ENCODE measurements at places on chromosomes 6 and 20.

DNA sequence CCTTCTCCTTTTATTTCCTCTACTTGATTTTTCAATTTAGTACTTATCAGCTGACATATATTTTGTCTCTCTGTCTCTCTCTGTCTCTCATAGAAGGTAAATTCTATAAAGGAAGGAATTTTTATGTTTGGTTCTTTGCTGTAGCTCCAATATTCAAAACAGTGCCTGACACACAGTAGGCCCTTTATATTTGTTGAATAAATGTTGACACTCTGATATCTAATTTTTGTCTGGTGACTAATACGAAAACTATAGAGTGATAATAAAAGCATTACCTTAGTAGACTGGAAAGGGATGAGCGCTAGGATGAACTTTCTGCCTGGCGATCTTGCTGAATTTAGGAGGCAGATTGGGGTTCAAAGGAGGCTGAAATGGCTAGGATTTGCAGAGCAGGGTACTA is 42.8 kb downstream of the PTPN1 start:
- DNase-seq: no peak

GRCh38 chr20:59616306-59616705 is 12.0 kb downstream of the PHACTR3 start:
- DNase-seq: no peak

DNA sequence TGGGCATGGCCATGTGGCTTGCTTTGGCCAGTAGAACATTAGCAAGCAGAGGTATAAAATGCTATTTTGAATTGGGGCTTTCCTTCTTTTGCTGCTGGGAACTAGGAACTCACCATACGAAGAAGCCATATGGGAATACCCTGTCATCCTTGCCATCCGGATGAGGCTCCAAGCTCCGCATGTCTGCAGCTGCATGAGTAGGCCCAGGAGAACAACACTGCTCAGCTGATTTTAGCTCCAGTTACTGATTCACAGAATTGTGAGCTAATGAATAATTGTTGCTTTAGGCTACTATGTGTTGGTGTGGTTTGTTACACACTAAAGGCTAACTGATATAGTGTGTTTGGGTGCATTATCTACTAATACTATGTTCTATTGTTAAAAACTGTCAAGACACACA is 2.7 kb upstream of the PLCB4 start:
- DNase-seq: no peak

GRCh38 chr20:61571221-61571620 is 319.2 kb downstream of the CDH4 start:
- DNase-seq: no peak

GRCh38 chr6:157909282-157909664 is 72.4 kb upstream of the SYNJ2 start:
- no peak for DNase-seq

GRCh38 chr20:61646453-61646852 is 394.4 kb downstream of the CDH4 start:
- DNase-seq: no peak

- peak; percentile 85 for DNase-seq
Measured at GRCh38 chr20:21505161-21505809, 8.6 kb downstream of the NKX2-2 start.

DNA sequence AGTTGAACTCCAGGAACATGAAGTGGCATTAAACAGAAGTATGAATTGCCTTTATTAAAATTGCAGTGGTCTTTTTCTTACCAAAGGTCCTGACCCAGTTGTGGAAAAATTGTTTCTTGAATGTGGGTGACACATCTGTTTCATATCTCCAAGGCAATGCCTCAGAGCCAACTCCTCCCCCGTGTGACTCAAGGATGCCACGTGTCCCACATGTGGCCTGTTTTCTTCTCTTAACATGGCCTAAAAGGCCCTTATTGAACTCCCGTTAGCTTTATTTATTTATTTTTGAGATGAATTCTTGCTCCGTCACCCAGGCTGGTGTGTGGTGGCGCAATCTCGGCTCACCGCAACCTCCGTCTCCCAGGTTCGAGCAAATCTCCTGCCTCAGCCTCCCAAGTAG is 128.4 kb upstream of the ESR1 start:
- DNase-seq: no peak

DNA sequence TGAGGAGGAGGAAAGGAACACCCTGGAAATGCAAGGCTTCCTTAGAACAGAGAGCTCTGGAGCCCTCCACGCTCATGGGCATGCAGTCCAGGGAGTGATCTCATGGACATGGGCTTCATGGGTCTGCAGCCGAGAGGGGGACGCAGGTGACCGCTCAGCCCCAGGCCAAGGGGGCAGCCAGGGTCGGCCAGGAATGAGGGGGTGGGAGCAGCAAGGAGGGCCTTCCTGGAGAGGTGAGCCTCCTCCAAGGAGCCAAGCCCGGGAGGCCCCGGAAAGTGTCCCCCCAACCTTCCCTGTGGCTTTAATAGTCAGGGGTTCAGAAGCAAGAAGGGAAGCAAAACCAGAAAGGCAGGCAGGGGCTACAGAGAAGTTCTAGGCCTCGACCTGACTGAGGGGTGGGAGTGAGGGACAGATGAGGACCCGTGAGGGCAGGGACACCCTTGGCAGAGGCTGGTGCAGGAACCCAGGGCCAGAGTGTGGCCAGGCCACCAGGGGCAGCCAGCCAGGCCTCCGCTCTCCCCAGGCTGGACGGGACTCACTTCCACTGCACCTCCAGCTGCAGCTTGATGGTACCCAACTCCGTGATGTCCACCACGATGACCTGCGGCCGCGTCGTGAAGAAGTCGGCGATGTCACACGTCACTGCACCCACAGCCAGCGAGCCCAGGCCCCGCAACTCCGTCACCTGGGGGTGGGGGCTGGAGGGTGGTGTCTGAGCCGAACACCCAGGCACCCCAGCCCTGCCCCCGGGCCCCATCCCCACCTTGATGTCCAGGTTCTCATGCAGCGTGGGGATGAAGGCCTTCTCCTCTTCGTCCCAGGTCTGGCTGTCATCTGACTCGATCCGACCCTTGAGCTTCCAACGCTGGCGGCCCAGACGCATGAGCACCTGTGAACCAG is 83.2 kb downstream of the RIPOR3 start:
- DNase-seq: no peak

GRCh38 chr20:25058051-25058846 is at the start of gene ACSS1:
Gene ACSS1, minus strand, starts transcription at chr20:25058139. Its CDS starts 37 bp downstream, at chr20:25058102.
- peak; percentile 76 for DNase-seq

DNA sequence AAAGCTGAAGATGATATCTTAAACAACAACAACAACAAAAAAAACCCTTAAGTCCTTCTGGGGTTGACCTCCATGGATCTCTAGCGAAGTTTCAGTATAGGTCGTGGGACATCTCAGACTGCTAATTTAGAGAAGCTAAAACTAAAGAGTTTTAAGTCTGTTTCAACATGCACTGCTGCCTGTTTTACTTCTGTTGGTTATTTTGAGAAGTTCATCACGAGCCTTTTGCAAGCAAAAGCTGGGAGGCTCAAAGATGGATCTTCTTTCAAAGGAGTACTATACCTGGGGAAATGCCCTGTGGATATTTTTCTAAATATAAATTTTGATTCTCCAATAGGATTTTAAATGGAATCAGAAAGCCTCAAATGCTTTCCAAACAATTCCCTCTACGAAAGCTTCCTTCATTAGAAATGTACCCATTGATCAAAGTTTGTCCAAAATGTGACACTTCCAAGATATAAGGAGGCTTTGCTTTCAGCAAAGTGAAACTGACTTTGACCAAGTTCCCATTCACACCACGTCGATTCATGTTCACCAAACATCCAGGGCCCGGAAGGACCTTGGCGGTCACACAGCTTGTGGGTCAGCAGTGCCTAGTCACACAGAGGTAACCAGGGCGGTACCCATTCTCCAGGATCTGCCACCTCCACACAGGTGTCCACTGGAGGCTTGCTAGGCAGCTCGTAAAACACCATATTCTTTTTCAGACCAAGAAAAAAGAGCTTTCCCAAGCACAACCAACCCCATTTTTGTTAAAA is 94.7 kb upstream of the QKI start:
- no peak for DNase-seq

DNA sequence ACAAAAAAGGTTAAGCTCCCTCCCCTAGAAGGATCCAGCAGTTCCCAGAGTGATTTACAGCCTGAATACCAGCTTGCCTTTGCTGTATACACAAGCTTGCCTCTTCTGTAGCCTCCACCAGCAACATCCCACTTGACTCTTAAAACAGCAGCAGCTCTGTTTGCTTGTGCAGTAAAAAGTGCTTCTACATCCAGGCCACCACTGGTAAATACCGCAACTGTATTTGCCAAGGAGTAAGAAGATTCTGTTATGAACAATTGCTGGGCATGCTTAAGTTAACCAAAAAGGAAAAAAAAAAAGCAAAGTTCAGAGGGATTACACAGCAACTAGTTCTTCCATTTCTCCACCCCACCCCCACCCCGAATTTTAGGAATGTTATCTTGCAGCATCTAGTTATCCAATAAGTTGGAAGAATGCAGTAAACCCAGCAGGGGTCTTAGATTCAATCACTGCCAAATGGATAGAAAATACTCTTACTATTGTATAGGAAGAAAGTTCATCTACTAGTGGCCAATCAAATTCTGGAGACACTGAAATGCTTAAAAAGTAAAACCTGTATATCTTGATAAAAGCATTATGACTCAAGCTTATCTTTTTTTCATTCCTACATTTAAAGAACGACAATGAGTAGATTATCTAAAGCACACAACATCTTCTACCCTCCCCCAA is 4.8 kb downstream of the SALL4 start:
- DNase-seq: no peak

DNA sequence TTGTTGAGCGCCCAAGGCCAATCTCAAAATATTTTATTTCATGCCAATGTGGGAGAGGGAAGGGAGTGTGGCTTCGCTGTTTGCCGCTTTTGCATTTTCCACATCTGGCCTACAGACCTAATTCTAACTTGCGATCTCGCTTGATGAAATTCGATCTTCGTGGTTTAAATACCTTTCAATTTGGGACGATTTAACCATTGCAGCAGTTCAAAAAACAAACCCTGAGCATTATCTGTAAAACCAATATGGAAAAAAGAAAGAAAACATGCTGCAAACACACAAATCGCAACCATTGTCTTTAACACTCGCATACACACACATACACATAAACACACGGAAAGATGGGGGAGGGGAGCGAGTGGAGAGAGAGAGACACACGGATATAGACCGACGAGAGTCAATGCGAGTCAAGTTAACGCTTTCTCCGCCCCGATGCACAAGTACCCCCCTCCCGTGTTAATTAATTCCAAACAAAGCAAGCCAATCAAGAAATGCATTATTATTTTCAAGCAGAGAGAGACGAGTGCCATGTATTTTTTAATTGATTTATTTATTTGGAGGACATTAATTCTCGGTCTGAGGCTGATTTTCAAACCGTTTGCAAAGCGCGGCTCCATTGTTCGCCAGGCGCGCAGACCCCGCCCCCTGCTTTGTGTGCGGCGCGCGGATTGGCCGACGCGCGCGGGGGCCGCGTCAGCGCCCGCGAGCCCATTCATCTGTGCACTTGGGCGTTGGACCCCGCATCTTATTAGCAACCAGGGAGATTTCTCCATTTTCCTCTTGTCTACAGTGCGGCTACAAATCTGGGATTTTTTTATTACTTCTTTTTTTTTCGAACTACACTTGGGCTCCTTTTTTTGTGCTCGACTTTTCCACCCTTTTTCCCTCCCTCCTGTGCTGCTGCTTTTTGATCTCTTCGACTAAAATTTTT is at the start of gene MARCKS:
Gene MARCKS (plus strand): TSS at position 721 of the 931 bp plus-strand sequence. CDS start 401 bp downstream, outside the sequence.
- peak; percentile 92 for DNase-seq

GRCh38 chr6:63525186-63525878 is 46.9 kb upstream of the LOC128125822 start:
- DNase-seq: no peak

DNA sequence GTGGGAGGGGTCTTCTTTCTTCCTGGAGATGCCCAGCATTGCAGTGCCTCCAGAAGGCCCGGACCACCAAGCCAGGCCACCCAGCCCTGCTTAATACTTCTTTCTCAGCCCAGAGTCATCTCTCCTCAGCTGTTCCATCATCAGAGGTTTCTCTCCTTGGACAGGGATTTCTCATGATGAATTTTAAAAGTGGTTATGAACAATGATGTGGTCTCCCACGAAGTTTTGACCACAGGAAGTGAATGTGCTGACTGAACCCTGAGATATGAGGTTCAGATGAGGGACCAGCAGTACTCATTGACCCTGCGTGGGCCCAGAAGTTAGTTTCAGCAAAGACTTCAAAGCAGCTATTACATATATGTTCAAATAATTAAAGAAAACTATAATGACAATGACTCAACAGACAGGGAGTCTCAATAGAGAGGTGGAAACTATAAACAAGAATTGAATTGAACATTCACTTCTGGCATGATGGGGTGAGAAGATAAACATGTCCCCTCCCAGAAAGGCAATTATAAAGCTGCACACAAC is 114.5 kb upstream of the SLC22A16 start:
- DNase-seq: no peak

- DNase-seq: no peak
Measured at GRCh38 chr6:20678831-20679352, 144.6 kb downstream of the CDKAL1 start.

GRCh38 chr6:81762132-81762531 is 9.7 kb upstream of the TENT5A start:
- no peak for DNase-seq

- peak; percentile 72 for DNase-seq
Measured at GRCh38 chr6:155327326-155328073, 13.2 kb upstream of the TFB1M start.

DNA sequence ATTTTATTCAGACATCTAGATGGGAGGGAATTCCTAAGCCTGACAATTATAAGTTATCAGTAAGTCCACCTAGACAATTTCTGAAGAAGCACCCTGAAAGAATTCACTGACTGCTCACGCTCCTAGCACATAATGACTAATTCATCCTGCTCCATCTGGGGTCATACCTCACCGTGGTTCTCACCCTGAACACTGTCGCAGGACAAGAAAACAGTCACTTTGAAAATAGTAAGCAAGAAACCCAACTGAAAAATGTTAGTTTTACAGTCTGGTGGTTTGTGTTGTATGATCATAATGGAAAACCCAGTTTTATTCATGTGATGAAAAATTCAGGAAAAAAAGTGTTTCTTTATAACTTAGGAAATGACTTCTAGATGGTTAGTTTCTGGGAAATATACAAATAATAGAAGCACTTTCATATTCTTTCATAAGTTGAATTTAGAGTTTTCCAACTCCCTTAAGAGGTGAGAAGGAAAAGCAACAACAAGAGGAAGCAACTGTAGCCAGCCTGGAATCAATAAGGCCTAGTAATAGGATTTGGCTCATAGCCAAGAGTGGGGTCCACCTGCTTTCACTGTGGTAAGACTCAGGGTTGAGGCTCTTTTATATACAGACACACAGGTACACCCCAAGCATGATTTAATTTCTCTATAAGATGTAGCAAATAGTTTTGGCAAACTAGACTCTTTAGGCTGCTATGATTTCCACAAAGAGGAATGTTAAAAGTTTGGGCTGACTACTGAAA is 94.1 kb downstream of the HIVEP2 start:
- DNase-seq: no peak

Data from KBM-7 (cell line).